ENCODE measurements at places on chromosomes 1 and 21.
A peak's percentile ranks its signal among the peaks of the same experiment; 100 is the strongest.

DNA sequence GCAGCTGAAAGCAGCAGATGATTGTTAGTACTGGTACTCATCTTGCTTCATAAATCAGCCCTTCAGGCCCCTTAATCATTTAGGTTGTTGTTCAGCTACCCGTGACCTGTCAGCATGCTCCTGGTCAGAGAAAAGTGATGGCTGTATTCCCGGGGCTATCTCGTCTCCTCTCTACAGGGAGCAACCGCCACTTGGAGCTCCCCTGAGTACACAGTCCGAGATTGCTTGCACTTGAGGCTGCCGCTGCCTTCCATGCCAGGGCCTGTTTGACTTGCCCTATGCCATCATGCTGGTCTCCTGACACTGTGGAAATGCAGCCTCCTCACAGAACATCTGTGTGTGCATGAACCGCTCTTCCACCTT, 97.5 kb downstream of the SPATA46 start:
- no peak for DNase-seq

DNA sequence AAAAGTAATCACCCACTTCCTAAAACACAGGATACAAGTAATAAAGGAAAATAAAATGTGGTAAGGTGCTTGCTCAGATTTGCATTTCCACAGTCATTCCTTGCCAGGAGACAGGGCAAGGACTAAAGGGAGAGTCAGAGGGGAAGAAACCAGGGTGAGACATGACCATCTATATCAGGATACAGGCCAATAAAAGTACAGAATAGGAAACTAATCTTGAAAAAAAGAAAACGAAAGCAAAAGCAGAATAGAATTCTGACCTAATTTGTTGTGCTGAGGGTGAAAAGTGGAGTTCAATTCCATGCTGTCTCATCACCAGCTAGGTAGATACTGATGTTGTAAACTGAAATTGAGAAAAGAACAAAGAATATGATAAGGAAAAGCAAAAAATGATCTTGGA, 27.3 kb downstream of the JMJD4 start:
- DNase-seq, result no peak

DNA sequence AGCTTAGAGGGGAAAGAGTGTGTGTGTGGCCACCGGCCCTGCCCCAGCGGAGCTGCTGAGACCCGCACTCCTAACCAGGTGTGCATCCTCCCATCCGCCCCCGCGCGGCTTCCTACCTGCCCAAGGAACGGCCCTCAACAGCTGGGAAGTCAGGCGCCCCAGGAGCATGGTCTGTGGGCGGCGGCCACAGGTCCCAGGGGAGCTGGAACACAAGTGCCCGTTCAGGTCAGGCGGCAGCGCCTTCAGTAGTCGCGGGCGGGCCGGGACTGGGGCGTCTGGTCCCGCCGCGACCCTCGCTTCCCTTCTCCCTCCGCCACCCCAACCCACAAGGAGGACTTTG, 448 bp downstream of the AURKAIP1 start:
- no peak for DNase-seq

DNA sequence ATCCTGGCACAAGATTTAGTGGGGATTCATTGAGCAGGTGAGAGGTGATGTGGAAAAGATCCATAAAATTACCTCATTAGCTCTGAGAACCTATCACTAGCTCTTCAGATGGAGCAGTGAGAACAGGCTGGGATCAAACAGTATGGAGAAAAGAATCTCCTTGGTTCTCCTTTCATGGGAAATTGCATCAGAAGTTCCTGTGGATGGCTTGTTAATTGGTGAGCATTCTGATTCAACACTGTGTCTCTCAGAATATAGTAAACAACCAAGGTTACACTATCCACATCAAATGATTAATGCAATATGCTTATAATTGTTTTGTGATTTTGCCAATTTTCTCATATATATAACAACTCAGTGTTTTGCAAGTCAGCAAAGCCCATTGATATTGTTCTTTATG, 8.3 kb upstream of the CD55 start:
- no peak for DNase-seq

DNA sequence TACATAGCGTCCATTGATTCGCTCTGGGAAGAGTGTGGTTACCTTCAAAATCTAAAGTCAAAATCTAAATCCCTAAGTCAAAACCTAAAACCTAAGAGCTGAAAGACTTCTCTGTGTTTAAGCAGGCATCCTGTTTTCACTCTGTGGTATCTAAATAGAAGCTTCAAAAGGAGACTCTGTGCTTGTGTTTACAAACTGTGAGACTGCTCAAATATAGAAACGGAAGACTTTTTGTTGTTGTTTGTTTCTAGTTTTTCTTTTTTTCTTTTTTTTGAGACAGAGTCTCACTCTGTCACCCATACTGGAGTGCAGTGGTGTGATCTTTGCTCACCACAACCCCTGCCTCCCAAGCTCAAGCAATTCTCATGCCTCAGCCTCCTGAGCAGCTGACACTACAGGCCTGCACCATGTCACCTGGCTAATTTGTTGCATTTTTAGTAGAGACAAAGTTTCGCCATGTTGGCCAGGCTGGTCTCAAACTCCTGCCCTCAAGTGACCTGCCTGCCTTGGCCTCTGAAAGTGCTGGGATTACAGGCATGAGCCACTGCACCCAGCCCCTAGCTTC, 425.9 kb downstream of the SMYD3 start:
- no peak for DNase-seq

- no peak for DNase-seq
These were observed 119.3 kb upstream of the CDC42BPA start for GRCh38 chr1:227437495-227438008.

GRCh38 chr1:191912517-191912916, 245.7 kb upstream of the RGS18 start:
- DNase-seq, result no peak

GRCh38 chr21:45847870-45848269, 133.7 kb upstream of the COL6A1 start:
- no peak for DNase-seq

- DNase-seq, result no peak
These were observed 12.3 kb upstream of the IL22RA1 start for GRCh38 chr1:24155011-24155782.

DNA sequence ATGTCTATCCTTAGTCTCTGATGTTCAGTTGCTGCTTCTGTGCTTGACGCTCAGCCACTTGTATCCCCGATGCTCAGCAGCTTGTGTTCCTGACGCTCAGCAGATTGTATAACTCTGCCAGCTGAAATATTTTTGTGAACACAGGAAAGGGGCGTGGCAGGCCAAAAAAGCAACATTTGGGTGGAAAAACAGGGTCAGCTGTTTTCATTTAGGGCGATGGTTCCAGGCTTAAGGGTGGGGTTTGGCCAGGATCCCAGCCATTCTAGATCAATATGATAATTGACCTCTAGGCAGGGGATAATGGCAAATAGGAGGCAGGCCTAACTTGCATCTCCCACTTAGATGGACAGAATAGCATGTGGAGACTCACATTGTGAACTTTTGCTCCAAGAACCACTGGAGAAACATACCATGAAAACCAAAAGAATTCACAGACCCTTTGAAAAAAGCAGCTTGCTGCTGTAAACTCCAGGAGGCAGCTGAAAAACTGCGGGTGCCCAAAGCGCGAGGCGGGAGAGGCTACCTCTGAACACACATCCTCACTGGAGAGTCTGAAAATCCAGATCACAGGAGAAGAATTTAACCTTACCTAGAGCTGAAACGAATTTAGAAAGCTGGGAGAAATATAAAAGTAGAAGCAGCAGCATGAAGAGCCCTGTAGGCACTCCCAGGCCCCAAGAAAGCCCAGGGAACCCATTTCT, 58.3 kb downstream of the ZNF648 start:
- DNase-seq, result no peak

DNA sequence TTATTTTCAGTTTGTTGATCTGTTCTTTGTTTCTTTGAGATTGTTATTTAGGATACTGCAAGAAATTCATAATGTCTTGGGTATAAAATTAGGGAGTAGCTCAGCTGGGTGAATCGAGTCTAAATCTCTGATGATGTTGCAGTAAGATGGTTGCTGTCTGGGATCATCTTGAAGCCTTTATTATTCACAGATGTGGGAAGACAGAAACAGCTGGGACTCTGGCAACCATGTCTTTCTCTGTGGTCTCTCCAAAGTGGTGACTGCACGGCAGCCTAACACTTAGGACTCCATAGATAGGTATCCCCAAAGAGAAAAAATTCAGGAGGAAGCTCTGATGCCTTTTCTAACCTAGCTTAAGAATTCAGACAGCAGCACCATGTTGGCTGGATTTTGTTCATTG, 52.7 kb downstream of the RAP1A start:
- DNase-seq, result no peak

- no peak for DNase-seq
These were observed 147.9 kb upstream of the RGS18 start for GRCh38 chr1:192010406-192010805.

DNA sequence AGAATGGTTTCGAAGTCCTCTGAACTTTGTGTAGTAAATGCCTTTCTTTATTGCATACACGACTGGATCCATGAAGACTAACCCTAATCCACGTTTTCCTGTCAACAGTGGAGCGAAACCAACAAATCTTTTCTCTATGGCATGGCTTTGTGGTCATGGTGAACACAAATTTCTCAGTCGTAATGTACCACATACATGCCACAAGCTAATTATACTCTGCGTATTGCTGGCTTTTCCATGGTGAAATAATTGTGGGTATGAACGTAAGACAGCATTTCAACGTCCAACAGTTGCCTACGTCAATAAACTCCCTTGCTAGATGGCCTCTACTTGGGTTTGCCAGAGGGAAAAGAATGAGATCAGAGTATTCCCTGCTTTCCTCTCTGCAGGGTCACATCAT, 27.5 kb downstream of the INTS7 start:
- DNase-seq, result no peak

GRCh38 chr1:180199018-180199417, 31.0 kb upstream of the LHX4 start:
- DNase-seq, result no peak

- peak; percentile 31 for DNase-seq
These were observed 25.3 kb downstream of the A3GALT2 start for GRCh38 chr1:33295450-33296081.

- DNase-seq, result no peak
These were observed 16.5 kb downstream of the SLC2A7 start for GRCh38 chr1:9009438-9010370.

- DNase-seq, result no peak
These were observed 17.6 kb downstream of the NOS1AP start for GRCh38 chr1:162087111-162087510.

DNA sequence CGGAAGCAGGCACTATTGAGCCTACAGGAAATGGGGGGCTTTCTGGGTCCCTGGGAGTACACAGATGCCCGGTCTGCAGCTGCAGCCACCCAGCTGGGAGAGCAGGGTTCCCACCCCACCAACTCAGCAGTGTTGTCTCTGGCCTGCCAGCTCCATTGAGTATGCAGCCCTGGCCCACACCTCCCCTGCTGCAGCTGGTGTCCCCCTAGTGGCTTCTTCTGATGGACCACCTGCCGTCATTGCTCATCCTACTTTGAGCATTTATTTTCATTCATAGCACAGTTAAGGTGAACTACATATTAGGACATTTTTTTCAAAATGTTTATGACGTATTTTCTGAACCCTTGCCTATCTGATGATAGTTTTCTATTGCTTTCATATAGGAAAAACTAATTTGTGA, 189.8 kb upstream of the LYPLAL1 start:
- DNase-seq, result no peak

GRCh38 chr1:32647308-32648134, 2.8 kb downstream of the ZBTB8OS start:
- no peak for DNase-seq

DNA sequence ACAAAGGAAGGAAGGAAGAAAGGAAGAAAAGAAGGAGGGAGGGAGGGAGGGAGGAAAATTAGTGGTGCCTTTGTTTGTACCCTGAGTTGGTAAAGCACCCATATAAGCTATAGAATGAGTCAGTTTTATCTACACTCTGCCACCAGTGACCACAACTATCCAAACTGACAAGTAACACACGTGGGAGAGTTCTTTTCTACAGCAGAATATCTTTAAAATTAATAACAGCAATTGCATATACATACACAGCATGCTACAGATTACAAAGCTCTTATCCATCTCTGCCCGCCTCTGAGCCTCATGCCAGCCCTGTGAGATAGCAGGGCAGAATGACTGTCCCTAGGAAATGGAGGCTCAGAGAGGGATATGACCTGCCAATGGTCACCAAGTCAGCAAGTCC, 20.3 kb downstream of the CDCP2 start:
- no peak for DNase-seq

GRCh38 chr1:84077476-84078107, 66.5 kb upstream of the PRKACB start:
- no peak for DNase-seq

DNA sequence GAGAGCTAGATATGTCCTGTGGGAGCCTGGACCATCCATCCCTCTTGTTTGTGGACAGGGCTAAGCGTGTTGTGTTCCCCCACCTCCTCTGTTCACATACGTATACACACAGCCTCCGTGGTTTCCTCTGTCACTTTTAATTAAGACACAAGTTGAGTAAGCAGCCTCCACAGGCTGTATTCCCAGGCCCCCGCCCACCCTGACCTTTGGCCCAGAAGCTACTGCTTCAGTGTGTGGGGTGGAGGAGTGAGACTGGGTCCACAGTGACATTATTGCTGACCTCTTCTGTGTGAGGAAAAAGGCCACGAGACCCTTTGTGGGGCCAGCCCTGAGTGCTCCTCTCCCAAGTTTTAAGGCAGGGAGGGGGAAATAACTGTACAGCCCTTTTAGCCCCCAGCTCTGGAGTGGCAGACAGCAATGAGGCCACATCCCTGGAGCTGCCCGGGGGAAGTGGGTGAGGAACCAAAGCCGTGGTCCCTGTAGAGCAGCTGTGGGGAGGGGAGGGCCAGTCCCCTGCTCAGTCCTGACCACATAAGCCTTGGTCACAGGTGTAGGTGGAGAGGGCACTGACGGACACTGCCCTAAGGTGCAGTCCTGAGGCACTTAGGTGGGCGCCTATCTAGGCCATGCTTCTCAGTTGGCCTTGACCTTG, 4.4 kb downstream of the ELOVL1 start:
- no peak for DNase-seq

- DNase-seq, result no peak
These were observed 1.4 kb downstream of the DAB1 start for GRCh38 chr1:57422271-57423134.

DNA sequence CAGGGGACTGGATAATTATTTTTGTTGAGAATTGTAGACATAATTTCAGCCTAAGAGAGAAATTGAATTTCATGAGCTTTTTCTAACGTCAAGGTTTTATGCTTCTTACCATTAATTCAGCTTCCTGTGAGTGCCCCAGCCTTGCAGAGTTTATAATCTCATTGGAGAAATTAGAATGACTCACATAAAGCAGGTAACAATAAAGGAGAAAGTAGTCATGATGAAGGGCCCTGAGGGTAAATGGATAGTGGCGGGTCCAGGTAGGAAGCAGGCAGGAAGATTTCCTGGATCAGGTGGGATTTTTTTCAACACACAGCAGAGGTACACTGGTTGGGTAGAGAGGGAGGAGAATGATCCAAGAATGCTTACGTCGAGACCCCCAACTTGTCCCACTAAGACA, 311.4 kb downstream of the BARHL2 start:
- no peak for DNase-seq

DNA sequence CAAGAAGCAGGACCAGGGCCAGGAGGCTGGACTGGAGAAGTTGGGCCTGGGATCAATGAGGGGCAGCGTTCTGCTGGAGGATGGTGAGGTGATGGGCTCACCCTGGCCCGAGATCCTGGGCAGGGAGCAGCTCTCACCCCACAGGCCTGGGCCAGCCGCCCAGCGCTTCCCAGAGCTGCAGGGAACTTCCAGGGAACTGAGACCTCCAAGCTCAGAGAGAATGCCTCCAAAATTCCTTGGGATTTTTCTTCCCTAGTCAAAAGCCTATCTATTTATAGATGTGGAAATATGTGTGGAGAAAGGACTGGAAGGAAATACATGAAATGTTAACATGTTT, 121.2 kb downstream of the SPSB1 start:
- no peak for DNase-seq
